ENCODE measurements at places on chromosomes 5 and 9.

DNA sequence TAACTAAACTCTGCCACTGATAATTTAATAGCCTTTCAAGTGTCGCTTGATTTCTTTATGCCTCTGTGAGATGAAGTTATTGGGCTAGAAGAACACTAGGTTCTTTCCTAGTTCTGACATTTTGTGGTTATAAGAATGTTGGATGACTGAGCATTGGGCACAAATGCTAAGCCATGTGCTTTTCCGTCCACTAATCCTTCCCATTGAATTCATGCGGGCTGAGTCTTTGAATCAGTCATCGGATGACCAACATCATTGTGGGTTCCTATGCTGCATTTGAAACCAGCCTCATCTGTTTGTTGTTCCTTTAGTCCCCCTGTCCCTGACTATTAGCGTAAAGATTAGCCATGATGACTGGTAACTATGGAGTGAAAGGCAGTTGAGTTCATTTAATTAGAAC is 58.5 kb downstream of the ALDH1A1 start:
- no peak for DNase-seq

DNA sequence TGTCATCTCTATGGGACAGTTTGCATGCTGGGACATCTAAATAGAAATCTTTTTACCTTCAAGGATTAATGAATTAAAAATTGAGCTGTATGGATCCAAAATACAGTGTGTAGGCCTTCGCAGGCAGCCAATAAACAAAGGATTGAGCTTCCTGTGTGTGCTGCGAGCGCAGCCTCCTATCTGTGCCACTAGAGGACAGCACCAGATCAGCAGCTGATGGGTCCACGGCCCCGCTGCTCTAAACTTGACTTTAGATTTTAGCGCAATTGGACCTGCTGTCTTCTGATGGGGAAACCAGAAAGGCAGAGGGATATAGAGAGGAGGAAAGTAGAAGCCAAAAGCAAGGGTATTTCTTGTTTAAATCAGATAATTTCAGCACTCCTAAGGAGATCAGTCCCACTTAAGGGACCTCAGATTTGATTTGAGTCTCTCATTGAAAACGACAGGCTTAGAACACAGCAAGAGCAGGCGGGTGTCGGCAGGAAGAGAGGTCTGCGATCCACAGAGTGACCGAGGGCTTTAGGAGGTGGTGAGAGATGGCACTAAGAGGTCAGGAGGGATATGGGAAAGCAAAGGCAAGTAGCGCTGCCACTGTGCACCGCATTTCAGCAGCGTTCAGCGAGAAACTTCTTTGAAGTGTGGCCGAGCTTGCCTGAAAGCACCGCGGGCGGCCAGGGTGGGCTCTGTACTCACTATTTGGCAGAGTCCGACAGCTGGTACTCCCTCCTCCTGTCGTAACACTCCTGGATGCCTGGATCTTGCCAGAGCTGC is 214.3 kb downstream of the GNA14 start:
- peak; percentile 47 for DNase-seq

DNA sequence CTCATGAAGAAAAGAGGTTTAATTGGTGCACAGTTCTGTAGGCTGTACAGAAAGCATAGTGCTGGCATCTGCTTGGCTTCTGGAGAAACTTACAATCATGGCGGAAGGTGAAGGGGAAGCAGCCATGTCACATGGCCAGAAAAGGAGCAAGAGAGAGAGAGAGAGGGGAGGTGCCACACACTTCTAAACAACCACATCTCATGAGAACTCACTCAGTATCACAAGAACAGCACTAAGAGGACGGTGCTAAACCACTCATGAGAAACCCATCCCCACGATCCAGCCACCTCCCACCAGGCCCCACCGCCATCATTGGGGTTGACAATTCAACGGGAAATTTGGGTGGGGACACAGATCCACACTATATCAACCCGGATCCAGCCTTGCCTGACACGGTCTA is 28.8 kb upstream of the IER5L start:
- peak; percentile 18 for DNase-seq

DNA sequence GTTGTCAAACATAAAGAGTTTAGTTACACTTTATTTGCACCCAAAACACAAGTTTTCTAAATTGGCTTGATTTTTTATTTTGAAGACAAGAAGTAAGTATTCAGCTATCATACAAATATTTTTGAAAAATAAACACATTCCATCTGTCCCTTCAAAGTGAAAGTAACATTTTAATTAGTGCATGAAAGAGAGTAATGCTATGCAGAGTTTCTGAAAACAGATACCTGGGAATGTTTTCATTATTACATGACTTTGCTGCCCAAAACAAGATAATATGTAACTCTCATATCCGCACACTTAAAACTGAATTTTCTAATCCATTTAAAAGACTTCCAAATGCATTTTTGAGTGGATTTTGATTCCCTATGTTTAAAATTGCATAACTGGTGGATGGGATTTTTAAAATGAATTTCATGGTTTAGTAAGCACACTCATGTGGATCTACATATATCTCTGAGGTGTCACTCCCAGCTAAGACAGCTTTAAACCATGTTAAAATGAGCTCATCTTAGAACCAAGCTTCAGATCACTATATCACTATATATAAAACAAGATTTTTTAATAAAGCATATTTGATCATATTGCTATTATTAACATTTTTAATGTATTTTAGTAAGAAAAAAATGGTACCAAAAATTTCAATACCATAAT is 127.5 kb downstream of the ATPSCKMT start:
- no peak for DNase-seq

DNA sequence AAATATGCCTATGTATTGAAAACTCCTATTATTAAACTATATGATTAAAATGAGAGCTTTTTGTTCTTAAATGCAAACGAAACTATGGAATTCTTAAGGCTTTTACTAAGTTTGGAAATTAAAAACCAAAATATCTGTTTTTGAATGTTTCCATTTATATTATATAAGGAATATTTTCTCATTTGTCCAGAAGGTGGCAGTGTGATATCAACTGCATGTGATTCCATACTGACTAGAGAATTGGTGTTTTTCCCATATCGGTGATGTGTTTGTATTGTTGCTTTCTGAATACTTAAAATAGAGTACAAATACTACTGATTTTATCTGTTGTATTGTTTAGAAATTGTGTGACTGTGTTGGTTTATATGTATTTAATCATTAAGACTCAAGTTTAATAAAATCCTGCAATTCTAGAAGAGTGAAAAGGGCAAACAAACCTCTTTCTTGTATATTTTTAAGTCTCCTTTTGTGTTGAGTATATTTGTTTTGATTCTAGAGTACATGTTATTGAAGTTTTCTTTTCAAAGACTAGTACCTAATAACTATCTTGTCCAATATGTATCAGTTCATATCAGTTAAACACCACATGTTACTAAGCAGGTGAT is 320.8 kb downstream of the CCDC171 start:
- no peak for DNase-seq

DNA sequence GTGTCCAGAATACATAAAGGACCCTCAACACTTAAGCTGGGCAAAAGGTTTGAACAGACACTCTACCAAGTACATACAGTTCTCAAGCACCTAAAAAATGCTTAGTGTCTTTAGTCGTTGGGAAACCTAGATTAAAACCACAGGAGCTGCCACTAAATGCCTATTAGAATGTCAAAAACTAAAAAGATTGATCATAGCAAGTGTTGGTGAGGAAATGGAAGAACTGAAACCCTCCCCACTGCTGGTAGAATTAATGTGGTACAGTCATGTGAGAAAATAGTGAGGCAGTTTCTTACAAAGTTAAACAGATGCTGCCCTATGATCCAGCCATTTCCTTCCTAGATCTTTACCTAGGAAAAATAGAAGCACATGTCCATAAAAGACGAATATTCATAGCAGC is 40.6 kb downstream of the SFXN1 start:
- no peak for DNase-seq

DNA sequence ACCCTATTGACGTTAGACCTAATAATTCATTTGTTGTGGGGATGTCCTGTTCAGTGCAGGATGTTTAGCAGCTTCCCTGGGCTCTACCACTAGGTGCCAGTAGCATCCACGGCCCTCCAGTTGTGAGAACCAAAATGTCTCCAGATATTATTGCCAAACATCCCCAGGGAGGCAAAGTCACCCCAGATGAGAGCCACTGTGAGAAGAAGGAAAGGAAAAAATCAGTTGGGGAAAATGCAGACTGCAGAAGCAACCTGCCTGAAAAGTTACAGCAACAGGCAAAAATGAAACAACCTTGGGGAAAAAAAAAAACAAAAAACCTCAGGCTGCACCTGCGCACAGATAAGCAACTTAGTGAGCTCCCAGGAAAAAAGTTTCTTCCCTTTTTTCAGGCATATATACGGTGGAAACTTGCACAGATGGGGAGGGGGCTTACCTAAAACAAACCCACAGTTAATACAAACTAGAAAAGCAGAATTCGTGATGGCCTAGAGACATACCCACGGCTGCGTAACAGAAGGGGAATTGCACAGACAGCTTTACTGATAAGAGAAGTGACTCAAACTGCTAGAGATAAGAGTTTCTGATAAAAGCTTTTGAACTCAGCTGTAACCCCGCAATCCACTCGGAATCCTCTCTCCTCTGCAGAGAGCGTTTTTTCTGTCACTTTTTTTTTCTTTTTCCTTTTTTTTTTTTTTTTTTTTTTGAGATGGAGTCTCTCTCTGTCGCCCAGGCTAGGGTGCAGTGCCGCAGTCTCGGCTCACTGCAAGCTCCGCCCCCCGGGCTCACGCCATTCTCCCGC is 29.8 kb upstream of the FBP1 start:
- DNase-seq = peak; percentile 58

DNA sequence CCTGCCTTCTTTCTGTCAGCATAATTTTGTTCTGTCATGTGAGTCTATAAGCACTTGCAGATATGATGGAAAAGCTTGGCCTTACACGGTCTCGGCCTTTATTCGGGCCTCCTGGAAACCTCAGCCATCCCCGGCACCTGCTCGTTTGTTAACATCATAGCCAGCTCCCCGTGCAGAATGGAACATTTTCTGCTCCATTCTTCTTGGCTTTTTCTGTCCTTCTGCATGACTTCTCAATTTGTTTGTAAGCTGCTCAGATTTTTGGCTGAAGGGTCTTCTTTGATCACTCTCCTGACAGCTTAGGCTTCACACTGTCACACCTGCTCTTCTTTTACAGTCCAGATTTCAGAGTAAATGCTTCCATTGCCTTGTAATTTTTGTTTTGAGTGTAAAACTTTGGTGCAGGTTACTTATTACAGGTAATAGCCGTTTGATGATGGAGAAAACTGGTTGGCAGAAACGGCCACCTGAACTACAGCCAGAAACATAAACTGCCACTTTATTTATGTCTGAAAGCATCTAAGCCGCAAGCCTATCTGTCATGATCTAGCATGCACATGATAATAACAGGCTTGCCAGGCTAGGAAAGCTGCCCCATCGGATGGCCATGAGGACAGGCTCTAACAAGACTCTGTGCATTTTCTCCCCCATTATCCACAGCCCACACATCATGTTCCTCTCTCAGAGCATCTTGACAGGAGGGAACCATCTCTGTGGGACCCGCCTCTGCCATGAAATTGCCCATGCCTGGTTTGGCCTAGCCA is 197.0 kb downstream of the AOPEP start:
- no peak for DNase-seq

DNA sequence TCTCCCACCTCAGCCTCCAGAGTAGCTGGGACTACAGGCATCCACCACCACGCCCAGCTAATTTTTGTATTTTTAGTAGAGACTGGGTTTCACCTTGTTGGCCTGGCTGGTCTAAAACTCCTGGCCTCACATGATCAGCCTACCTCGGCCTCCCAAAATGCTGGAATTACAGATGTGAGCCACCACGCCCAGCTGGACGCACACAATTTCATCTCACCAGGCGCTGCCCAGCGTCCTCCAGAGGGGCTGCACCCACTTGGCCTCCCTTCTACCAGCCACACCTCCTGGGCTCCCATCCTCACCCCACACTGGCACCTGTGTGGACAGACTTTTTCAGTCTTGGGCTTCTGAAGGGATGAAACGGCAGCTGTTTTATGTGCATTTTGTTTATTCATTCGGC is 3.8 kb upstream of the EXOC3 start:
- DNase-seq = no peak

GRCh38 chr5:85823462-85824426 is 794.0 kb upstream of the COX7C start:
- no peak for DNase-seq

DNA sequence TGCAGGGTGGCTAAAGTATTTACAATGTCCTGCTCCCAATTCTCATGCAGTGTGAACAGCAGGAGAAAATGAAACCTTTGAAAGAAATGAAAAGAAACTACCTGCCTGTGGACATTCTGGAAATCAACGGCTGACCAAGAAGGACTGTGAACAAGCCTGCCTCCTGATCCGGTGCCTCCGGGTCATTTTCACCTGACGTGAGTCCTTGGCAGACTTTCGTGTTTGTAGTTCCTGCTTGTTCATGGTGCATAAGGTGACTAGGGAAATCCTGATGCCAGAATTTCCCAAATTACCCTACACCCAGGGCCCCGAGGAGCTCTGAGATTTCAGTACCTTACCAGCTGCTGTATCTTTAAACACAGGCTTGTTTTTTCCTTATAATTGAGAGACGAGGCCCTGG is 317.5 kb downstream of the TLE1 start:
- no peak for DNase-seq

DNA sequence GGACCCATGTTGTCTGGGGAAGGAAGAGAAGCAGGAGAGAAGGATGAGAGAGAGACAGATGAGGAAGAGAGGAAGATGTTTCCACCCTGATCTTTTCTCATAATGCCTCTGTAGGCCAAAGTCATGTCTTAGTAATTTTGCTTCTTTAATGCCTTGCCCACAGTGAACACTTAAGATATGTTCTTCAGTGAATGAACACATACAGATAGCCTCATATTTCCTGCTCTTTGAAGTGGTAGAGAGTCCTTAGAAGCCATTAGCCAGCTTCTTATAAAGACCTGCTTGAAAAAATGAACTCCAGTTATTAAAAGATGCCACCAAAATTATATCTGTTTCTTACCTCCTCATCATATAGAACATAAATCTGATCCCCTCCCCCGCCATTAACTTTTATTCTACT is 244.4 kb downstream of the CD180 start:
- no peak for DNase-seq

GRCh38 chr9:11928871-11929321 is 764.3 kb upstream of the TYRP1 start:
- DNase-seq = no peak

DNA sequence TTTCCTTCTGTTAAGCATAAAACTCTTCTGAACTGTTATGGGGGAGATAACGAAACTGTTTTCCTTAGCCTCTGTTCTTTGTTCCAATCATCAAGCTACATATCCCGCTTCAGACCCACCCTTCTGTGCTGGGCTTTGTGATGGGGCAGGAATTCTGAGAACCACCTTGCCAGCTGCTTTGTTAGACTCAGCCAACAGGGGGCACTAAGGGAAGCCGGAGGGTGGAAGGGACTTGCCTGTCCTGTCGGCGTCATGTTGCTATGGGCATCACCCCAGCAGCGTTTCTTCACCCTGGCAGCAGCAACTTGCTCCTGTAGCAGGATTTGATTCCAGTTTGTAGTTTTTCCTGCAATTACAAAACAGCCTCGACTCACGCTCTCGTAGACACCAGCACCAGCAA is 169.1 kb downstream of the CAAP1 start:
- DNase-seq = no peak

DNA sequence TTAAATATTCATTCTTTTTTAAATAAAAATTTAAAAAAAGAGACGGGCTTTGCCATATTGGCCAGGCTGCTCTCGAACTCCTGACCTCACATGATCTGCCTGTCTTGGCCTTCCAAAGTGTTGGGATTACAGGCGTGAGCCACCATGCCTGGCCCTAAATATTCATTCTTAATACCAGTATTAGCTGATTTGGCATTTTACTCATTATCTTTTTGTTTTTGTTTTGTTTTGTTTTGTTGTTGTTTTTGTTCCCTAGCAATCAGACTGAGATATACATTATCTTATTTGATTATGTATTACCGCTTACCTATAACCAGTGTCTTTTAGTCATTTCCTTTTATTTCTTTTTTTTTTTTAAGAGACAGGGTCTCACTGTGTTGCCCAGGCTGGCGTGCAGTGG is 37.9 kb downstream of the RNF44 start:
- DNase-seq = no peak

Data from CD4-positive, alpha-beta T cell treated with Interleukin-1 beta for 1 hour (primary cell).